Activated CD8-positive, alpha-beta memory T cell treated with anti-CD3 and anti-CD28 coated beads for 4 hours (primary cell): ENCODE measurements at places on chromosomes 7 and 10.

GRCh38 chr7:112056409-112056808 is 149.8 kb downstream of the DOCK4 start:
- no peak for DNase-seq

DNA sequence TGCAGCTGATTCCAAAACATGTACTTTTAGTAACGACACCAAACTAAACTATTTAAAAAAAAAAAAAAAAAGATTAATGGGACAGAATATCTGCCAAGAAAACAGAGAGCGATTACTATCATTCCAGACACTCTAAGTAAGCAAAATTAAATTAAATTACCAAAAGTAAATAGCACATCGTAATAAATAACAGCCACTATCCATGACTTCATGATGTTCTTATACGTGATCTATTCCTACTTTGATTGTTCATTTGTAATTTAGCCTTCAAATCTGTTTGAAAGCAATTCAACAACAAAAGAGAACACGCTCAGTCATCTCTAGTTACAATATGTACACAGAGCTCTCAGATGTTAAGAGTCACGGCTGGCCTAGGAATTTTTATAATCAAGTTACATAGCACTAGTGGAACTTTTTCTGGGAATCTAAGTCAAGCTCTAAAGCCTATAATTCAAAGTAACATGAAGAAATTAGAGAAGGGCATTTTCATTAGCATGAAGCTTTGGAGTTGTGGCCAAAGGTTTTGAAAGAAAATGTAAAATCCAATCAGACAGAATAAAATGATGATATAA is 241.7 kb upstream of the NEBL start:
- no peak for DNase-seq

DNA sequence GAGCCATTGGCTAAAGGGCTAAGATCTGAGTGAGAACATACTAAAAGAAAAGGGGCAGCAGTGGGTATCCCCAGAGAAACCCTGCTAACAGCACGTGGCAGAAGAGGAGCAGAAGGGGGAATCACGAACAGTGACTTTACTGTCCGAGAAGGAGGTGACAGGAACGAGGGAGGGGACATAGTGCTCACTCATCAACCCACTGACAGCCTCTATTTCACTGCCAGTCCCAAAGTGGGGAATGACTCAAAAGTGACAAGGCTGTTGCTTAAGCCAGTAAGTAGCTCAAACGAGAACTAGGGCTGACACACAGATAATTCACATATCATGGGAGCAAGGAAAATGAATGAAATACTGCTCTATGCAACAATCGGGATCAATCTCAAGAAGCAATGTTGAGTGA is 92.7 kb downstream of the RSU1 start:
- DNase-seq: no peak

DNA sequence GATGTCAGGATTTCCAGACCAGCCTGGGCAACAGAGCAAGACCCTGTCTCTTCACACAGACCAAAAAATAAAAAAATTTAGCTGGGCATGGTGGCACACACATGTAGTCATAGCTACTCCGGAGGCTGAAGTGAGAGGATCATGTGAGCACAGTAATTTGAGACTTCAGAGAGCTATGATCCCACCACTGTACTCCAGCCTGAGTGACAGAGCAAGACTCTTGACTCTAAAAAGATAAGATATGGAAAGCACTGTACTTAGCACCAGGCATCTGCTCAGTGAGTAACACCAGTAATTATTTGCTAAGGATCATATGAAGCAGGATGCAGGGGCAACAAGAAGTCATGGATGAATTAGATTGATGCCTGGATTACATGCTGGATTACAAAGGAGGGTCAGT is 128.8 kb downstream of the CALN1 start:
- no peak for DNase-seq

GRCh38 chr7:129779602-129780256 is 168.2 kb downstream of the NRF1 start:
- no peak for DNase-seq

DNA sequence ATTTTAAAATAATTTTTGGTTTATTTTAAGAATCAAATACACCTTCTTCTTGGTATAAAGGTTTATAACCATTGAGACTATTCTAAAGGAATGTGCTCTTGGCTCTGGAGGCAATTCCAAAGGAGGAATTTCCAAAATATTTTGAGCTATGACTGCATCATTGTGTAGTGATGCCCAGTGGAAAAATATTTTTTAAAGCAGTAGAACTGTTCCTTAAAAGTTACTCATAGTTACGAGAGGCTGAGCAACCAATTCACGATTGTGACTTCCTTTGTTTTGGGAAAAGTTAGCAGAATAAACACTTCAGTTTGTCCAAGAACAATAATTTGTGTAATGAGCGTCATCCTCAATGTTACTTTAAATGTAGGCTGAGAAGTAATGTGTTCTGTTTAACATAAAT is 233.6 kb downstream of the BAMBI start:
- no peak for DNase-seq

DNA sequence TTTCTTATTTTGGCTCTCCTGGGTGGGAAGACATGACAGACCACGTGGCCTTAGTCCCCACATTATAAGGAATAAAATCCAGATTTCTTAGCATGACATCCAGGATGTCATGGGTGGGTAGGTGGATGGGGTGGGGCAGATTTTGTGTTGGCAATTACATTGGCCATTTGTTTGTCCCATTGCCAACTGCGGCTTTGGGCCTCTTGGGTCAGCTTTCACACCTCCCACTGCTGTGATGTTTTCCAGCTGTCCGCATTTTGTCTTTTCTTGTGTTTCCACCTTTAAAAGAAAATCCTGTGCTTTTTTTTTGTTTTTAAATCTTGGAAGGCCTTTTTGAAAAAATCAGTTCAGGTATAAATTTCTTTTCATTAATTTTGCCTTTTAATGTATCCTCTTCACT is 237.0 kb downstream of the SDK1 start:
- no peak for DNase-seq

- DNase-seq: no peak
Measured at GRCh38 chr7:67989142-67989541, 992.5 kb downstream of the TYW1 start.

DNA sequence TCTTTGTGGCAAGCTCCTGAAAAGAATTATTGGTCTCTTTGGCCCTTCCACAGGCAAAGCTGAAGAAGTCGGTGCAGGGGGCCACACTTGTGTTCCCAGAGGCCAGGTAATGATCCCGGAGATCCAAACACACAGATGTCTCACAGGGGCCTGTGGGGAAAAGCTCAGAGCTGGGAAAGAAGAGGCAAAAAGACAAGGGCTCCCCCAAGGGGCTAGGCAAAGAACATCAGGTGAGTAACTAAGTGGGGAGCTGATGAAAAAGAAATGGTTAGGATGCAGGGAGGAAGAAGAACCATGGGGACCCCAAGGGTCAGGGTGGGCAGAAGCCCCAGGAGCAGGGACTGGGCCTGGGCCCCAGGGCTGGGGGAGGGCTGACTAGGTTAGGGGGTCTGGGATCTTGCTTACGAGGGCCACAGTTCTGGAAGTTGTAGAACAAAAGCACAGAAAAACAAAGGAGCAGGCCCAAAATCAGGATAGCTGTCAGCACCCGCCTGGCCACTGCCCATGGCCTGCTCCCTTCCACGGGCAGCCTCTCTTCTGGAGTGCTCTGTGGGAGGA is 1.1 kb downstream of the KEL start:
- no peak for DNase-seq

DNA sequence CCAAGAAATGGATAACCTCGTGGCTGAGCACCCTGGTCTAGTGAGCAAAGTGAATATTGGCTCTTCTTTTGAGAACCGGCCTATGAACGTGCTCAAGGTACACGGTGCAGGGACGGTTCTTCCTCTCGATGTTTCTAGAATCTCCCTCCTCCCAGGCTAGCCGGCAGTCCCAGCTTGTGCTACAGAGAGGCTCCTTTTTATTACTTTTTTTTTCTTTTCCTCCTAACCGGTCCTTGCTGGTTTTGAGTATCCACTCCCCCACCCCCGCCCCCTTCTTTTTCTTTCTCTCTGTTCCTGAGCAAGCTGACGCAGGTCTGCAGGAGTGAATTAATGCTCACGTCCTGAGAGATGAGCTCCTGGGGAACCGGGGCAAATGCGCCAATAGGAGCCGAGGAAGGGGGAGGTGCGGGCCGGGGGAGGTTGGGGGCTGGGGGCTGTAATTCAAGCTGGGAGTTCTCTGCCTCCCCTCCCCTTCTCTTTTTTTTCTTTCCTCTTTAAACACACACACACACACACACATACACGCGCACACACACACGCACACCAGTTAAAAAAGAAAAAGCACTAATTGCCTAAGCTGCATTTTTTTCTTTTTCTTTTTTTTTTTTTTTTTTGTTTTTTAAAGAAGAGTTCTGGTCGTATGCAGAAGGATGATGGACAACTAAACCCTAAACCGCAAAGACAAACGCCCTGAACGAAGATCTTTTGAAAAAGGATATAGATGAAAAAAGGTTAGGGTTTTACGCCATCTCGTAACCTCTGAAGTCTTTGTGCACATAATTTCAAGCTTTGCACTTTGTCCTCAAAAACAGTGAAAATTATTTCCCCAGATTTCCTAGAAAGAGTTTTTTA is 6.6 kb downstream of the CPA2 start:
- DNase-seq: no peak

- no peak for DNase-seq
Measured at GRCh38 chr7:68936471-68937035, 661.7 kb upstream of the AUTS2 start.
